ENCODE measurements at places on chromosomes 6 and 20. TPM values are rescaled to one million over a fixed set of nuclear protein-coding genes. Genes with fewer than 3 reads are reported as not detected.

The DUSP15 gene
- not detected for total RNA-seq

The CDC5L gene
- total RNA-seq, result 22.5 TPM

The IL17A gene
- not detected for total RNA-seq

The NKAPL gene
- 3.3 TPM for total RNA-seq

The TREM1 gene
- 0.26 TPM for total RNA-seq

The DEFB132 gene
- not detected for total RNA-seq

The MCM8 gene
- total RNA-seq, result 5.4 TPM

The GPX5 gene
- not detected for total RNA-seq

The RBCK1 gene
- 81.7 TPM for total RNA-seq

The ULBP1 gene
- total RNA-seq, result 0.26 TPM

The HTR1B gene
- total RNA-seq, result not detected

The CAPN11 gene
- total RNA-seq, result not detected

The HAO1 gene
- not detected for total RNA-seq

The ADTRP gene
- 1.3 TPM for total RNA-seq

The PERP gene
- total RNA-seq, result 12.8 TPM

The CCM2L gene
- total RNA-seq, result not detected

The CABLES2 gene
- 0.51 TPM for total RNA-seq

The TAF8 gene
- total RNA-seq, result 13.9 TPM

The C6orf120 gene
- 46.2 TPM for total RNA-seq

The TUBB1 gene
- under 0.01 TPM for total RNA-seq

The GABRR1 gene
- not detected for total RNA-seq

The SLC2A4RG gene
- 18.2 TPM for total RNA-seq

The SLC17A1 gene
- not detected for total RNA-seq

The SPDEF gene
- total RNA-seq, result under 0.01 TPM

The COL9A3 gene
- total RNA-seq, result 0.17 TPM

The TCP11 gene
- 0.51 TPM for total RNA-seq

The LCA5 gene
- total RNA-seq, result 5.6 TPM

The F13A1 gene
- under 0.01 TPM for total RNA-seq

The FERMT1 gene
- 3.3 TPM for total RNA-seq

The MRPS10 gene
- total RNA-seq, result 46.5 TPM

The FILIP1 gene
- total RNA-seq, result 0.33 TPM

The ATP9A gene
- 53.7 TPM for total RNA-seq

The LY6G6F gene
- total RNA-seq, result not detected
